ENCODE measurements at places on chromosomes 3 and 15.

DNA sequence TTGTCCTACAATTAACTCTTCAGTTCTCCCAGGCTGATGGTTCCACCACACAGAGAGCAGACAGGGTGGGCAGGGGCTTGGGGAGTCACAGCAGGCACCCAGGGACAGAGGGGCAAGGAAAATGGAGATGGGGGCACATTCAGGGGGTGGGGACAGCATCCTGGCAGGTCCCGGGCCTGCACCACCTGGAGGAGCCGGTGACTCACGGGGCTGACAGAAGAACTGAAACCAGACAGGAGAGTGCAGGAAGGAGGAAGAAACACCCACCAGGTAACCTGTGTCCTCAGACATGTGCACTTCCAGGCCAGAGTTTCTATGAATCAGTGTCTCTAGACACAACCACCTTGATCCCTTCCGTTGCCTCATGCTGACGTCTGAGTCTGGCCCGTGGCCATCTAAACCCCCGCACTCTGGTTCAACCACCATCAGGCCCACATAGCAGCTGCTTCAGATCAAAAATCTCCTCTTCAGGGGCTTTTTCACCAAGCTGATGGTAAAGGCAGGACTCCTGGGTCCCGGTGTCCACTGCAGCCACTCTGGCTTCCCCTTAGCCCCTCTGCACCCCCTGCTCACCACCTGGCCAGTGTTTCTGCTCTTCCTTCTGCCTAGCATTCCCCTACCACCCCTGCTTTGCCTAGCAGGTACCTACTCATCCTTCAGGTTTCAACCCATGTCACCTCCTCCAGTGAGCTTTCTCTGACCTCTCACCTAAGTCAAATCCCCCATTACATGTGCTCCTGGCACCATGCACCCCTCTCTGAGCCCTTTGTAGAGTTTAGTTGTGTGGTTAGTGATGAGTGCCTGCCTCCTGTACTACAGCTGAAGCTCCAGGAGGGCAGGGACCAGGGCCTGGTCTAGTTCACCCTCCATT is 16.5 kb upstream of the CYP11A1 start:
- DNase-seq: peak; percentile 70

DNA sequence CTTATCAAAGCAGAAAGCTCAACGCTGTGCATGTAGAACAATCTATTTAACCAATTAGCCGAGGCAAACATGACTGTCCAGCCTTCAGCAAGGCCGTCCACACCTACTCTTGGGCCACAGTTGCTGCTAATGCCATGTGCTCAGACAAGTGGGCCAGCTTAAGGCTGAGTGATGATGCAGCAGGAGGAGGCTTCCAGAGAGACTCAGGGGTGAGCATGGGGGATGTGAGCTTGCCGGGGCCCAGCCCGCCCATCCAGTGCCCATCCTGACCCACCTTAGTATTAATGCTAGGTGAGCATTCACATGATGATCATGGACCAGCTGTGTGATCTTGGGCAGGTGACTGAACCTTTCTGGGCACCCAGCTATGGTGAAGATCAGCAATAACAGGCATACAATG is 150.1 kb downstream of the TPRA1 start:
- DNase-seq: no peak

DNA sequence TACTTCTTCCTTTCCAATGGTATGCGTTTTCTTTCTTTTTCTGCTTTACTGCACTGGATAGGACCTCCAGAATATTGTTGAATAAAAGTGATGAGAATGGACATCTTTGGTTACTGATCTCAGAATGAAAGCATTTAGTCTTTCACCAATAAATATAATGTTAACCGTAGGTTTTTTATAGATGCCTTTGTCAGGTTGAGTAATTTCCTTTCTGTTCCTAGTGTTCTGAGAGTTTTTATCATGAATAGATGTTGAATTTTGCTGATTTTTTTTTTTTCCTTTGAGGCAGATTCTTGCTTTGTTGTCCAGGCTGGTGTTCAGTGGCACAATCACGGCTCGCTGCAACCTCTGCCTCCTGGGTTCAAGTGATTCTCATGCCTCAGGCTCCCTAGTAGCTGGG is 158.4 kb downstream of the KLHL25 start:
- no peak for DNase-seq

DNA sequence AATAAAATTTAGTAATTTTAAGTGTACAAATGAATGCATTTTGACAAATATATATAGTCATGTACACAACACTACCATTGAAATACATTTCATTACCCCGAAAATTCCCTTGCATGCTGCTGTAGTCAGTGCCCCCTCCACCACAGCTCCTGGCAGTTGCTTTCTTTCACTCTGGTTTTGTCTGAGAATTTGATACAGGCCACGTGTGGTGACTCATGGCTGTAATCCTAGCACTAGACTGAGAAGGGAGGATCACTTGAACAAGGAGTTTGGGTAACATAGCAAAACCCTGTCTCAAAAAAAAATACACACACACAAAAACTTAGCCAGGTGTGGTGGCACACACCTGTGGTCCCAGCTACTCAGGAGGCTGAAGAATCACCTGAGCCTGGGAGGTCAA is 65.4 kb downstream of the TFRC start:
- DNase-seq: no peak

- no peak for DNase-seq
Observed at GRCh38 chr3:174581558-174581957, 277.6 kb upstream of the NAALADL2 start.

- no peak for DNase-seq
Observed at GRCh38 chr15:65945616-65946015, 76.3 kb downstream of the RAB11A start.

DNA sequence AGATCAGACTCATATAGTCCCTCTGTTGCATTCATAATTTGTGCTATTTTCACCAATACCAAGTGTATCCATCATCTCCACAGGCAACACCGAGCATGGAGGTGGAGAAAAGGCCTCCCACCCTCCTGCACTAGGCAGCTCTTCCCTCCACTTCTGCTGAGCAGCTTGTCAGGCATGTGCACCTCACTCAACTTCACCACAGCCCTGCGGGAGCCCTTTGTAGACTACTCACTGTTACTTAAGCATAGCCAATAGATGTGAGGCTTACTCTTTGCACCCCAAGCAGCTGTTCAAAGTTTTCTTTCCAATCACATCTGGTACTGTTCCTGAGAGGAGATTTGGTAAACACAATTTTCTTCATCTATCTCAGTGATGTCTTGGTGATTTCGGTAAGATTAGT is 16.9 kb upstream of the GUCA1C start:
- DNase-seq: no peak

DNA sequence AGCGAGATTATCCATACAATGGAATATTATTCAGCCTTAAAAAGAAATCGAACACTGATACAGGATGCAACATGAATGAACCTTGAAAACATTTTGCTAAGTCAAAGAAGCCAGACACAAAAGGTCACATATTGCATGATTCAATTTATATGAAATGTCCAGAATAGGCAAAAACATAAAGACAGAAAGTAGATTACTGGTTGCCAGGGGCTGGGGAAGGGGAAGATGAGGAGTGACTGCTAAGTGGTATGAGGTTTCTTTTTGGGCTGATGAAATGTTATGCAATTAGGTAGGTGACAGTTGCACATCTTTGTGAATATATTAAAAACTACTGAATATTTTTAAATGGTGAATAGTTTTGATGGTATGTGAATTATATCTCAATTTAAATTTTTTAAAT is 38.3 kb downstream of the LRRFIP2 start:
- no peak for DNase-seq

GRCh38 chr3:187850258-187850921 is 105.1 kb upstream of the BCL6 start:
- DNase-seq: no peak

GRCh38 chr3:128072454-128073184 is 20.4 kb downstream of the SEC61A1 start:
- DNase-seq: no peak

DNA sequence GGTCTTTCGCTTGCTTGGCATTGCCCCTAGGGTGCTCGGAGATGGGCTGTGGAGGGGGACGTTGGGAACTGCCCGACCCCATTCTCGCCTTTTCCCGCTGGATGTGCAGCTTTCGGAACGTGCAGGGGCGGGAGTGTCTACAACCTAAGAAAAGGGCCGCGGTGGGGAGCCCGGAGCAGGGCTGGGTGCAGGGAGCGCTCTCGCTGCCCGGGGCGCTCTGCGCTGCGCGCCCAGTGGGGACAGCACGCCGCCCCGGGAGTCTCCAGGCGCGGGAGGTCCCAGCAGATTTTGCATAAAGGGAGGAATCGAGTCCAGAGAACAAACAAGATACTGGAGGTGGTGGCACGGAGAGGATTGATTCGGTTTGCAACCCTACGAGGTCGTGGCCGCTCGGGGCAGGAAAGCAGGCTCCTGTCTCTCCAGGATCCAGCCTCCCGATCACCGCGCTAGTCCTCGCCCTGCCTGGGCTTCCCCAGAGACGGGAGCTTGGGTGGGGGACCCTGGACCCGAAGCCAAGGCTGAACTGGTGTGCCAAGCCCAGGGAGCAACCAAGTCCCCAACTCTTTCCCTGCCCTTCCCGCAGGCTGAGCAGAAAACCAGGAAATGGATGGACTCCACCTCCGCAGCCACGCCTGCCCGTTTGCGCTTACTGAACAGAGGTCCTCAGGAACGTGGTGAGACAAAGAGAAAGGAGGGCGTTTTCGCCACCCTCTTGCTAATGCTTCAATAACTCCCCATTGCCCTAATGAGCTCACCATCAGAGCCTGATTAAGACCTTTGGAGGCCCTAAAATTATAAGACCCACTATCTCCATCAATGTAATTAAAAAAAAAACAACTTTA is 59.7 kb downstream of the NOX5 start:
- no peak for DNase-seq

- DNase-seq: no peak
Observed at GRCh38 chr3:60000311-60001105, 950.7 kb upstream of the CFAP20DC start.

GRCh38 chr3:141441381-141442364 is 45.2 kb upstream of the RASA2 start:
- DNase-seq: peak; percentile 54

DNA sequence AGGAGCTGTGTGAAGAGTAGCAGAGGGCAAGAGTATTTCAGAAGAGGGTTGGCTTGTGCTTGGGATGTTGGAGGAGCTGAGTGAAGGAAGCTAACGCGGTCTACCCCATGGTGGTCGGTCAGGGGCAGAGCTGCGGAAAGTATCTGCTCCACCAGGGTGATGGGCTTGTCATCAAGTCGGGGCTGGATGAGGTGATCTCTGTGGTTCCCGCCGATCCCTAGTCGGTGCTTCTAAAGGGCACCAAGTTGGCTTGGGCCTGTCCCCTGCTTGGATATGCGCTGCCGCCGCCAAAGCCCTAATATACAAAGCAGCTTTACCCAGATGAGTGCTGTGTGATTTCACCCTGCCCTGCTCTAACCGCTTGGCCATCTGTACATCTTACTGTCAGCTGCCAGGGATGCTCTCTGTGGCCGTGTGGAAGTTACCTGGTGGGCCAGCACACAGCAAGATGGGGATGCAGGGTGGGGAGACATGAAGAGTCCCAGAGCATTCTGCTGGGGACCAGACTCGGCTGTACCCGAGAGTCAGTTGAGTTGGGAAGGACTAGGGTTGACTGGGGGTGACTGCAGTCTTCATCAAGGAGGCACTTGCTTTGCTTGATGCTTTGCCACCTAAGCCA is 226.1 kb upstream of the BHLHE40 start:
- DNase-seq: no peak

DNA sequence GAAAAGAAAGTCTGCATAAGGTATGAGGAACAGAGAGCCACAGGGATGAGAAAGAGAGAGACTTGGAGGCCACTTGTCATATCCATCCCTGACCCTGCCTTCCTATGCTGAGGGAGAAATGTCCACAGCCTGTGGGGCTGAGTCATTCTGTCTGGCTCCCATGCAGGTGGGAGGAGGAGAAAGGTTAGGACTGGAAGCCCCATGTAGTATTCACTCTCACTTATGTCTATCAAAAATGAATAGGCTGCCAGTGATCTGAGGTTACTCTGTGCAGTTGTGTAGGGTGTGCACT is 71.3 kb downstream of the RAB11A start:
- DNase-seq: no peak

- DNase-seq: no peak
Observed at GRCh38 chr3:150597646-150598045, 5.5 kb upstream of the SELENOT start.

DNA sequence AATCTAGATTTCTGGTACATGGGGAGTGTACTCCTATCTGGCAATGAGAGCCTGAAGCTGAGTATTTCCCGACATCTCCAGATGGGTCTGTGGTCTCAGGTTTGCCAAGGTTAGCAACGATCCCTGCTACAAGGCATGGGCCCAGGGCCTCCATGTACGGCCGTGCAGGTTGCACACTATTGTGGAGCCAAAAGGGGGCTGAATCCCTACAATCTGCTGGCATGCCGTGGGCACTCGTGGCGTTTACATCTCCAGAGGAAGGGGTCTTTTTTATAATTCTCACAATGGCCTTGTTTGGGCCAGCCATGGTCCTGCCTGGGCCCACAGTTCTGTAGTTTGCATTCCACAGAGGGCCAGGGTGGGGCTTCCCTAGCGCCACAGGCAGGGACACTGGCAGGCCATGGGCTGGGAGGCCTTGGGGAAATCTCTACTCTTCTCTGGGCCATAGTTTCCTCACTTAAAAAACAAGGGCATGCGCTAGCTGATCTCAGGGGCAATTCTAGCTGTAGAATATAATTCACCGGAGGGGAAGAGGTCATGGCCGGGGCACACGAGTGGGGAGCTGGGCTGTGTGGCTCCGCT is 68.9 kb upstream of the TLE3 start:
- no peak for DNase-seq
